GM23248 (cell line): ENCODE measurements at places on chromosomes 7 and 10.
A peak's percentile ranks its signal among the peaks of the same experiment; 100 is the strongest.

DNA sequence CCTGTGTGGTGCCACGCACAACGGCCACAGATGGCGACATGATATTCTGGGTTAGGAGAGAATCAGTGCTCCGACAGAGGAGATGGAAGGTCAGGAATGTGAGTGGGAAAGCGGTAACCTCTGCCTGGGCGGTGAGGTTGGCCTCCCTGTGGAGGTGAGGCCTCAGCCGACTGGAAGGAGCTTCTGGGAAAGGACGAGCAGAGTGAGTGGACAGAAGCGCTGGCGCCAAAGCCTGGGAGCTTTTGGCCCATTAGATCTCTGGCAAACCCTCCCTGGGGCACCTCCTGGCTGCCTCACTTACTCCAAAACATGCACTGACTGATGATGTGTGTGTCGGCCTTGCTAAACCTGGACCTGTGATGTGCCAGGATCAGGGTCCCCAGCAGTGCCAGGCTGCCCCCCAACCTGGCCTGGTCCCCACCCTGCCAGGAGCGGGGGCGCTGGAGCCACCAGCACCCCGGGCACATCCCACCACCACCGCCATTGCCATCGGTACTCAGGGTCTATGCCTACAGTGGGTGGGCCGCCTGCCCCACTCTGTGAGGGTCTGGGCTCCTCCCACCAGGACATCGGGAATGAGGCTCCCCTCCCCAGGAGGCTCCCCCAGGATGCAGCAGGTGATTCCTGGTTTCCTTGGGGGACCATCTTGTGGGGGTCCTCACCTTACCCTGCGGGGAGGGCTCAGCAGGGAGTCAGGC, 51.0 kb downstream of the RASGEF1A start:
- no peak for DNase-seq

DNA sequence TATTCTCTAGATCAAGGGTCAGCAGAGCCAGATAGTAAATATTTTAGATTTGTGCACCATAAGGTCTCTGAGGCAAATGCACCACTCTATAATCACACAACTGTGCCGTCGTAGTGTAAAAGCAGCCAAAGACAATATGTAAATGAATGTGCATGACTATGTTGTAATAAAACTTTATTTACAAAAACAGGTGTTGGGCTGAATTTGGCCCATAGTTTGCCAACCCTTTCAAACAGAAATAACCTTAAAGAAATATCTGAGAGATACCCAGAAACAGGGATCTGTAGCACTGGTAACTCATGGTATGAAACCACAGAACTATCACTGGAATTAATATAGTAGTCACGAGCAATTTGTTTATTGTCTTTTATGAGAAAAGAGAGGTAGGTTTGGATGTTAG, 86.0 kb downstream of the ARID5B start:
- DNase-seq, result no peak

GRCh38 chr7:120256344-120257070, 16.5 kb upstream of the KCND2 start:
- no peak for DNase-seq

- DNase-seq, result no peak
Observed at GRCh38 chr7:129886818-129887186, 66.0 kb downstream of the UBE2H start.

DNA sequence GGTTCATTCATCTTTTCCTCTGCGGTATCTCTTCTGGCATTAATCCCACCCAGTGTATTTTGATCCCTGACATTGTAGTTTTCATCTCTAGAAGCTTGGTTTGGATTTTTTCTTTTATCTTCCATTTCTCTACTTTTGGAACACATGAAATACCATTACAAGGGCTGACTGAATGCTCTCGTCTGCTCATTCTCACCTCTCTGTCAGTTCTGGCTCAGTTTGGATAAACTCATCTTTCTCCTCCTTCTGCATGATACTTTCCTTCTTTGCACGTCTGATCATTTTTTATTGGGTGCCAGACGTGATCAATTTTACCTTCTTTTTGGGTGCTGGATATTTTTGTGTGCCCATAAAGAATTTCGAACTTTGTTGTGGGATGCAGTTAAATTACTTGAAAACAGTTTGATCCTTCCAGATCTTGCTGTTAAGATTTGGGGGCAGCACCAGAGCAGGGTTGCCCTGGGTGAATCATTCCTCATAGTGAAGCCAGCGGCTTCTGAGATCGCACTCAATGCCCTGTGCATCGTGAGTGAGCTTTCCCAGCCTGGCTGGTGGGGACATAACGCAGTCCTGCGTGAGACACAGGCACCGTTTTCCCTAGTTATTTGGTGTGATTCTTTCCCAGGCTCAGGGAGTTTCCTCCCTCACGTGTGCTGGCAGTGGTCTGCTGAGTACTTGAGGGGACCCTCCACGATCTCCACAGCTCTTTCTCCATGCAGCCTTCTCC, 53.8 kb downstream of the LHPP start:
- DNase-seq, result no peak

GRCh38 chr10:67771200-67771599, 66.8 kb downstream of the DNAJC12 start:
- no peak for DNase-seq

DNA sequence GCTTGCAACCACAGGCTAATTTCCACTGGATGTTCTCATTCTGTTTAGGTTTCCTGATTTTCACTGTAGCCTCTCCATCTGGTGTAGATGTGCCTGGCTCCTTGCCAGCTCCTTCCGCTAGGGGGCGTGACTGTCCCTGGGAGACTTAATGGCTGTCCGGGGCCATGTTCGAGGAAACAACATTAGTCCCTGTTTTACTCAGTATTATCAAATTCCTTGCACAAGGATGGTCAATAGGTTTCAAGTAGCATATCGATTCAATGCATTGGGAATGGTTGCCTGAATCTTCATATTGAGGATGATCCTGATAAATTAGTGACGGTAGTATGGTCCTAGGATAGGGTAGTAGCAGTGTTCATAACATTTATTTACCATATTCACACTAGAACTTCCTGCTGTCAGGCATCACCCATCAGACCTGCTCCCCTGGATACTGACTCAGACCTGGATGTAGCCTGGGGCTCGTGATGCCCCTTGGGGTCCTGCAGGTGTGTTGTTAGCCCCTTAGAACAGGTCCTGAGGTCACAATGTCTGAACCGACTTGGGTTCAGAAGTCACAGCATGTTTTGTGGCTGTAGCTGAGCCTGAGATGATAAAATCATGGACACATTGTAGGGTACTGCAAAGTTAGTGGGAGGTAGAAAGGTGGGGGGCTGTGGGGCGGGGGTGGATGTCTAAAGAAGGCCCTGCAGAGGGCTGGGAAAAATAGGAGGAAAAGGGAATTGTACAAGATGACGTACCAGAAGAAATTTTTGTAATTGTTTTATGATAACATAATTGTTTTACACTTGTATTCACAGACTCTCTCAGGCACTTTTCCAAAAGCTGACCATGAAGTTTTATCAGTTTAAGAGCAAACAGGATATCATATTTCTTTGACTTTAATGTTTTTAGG, 8.9 kb upstream of the EXOC6 start:
- peak; percentile 41 for DNase-seq

- DNase-seq, result no peak
Observed at GRCh38 chr7:158102897-158103296, 484.7 kb downstream of the PTPRN2 start.

- no peak for DNase-seq
Observed at GRCh38 chr10:25818751-25819150, 115.3 kb upstream of the MYO3A start.

DNA sequence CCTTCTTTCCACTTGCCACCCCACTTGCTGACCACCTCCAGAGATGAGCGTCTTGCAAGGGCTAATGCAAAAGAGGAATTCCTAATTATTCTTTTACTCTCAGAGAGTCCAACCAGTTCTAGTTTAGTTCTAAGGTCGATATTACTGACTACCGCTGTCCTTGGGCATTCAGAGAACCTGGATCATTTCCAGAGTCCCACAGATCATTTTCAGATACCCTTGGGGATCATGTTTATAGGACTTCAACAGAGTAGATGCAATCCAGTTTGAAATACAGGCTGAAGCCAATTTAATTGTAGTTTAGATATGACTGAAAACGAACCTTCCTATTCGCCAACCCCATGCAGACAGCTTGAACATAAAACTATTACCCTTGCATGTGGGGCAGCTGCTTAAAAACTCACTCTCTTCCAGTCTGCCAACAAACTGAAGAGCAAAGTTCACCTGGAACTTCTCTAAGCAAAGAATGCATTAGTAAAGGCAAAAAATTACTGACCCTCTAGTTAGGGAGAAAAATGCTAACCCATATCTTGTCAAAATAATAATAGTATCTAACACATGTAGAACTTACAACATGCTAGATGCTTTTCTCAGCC, 22.4 kb downstream of the CFAP69 start:
- peak; percentile 14 for DNase-seq

DNA sequence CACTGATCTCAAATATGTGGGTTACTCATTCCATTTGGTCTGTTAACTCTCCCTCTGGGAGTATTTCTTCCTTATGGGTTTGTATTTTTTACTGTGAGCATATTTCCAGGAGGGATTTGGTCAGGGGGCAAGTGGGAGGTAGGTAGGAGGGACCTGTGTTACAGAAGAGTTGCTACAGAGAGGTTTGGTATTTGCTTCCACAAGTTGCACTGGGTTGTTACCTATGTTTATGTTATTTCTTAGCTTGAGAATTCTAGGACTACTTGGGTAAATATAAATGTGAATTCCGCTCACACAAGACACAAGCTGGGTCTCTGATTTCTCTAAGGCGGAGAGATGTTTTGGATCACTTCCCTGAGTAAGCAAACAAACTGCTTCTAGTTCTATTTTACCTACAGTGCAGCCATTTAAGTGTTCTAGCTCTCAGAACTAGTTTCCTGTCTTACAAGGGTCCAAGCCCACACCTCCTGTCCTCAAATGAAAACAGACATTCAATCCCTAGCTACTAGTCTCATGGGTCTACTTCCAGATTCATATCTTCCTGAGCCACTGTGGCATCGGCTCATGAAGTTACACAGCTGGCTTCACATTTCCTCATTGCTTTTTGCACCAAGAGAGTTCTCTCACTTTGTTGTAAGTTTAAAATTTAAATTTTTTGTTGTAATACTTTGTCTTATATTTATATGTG, 75.4 kb upstream of the PPP1R3C start:
- no peak for DNase-seq

GRCh38 chr10:78787125-78787524, 281.6 kb upstream of the ZMIZ1 start:
- no peak for DNase-seq

GRCh38 chr7:159010937-159011721, 133.5 kb downstream of the VIPR2 start:
- no peak for DNase-seq

- no peak for DNase-seq
Observed at GRCh38 chr10:63237396-63237795, 104.3 kb downstream of the NRBF2 start.

DNA sequence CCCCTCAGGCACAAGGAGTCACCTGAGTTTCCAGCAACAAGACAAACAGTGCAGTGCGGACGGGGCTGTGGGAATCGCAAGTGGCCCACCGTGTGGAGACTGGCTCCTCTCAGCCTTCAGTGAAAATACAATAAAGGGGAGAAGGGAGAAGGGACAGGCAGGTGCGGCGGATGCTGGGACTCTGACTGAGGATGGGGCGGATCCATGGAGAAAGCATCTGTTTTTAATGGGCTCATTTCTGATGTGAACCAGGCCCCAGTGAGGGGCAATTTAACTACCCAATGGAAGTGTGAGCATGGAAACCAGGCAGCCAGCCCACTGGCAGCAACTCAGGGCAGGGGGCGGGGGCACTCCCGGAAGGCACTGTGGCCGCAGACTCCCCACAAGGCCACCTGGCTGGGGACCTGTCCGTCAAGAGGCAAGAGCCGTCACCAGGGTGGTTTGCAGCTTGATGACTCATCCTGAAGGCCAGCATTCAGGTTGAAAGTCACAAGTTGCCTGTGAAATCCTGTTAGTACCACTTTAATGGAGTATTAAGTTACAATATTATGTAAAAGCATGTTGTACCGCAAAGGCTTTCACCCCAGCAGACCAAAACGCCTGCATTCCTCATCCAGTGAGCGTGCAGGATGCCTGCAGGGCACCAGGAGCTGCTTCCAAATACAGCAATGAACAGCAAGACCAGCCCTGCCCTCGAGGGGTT, 476.4 kb downstream of the PTPRN2 start:
- DNase-seq, result no peak

DNA sequence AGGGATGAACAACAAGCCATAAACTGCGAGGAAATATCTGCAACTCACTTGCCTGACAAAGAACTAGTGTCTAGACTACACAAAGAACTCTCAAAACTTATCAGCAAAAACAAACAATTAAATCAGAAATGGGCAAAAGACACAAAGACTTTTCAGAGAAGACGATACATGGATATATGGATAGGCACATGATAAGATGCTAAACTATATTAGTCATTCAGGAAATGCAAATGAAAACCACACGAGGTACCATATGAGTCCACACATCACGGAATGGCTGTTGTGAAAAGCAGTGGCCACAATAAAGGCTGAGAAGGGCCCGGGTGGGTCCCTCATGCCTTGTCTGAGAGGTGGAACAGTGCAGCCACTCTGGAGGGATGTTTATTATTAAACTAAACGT, 267.8 kb downstream of the WDR37 start:
- DNase-seq, result no peak
